ENCODE measurements at places on chromosomes 6 and 20. TPM values are rescaled to one million over a fixed set of nuclear protein-coding genes. Genes with fewer than 3 reads are reported as not detected.

ZNF334 gene
- polyA plus RNA-seq, result 0.10 TPM

CLDN20 gene
- not detected for polyA plus RNA-seq

ADGRF5 gene
- 23.3 TPM for polyA plus RNA-seq

NOX3 gene
- not detected for polyA plus RNA-seq

FOXF2 gene
- polyA plus RNA-seq, result 0.17 TPM

EIF2S2 gene
- 95.8 TPM for polyA plus RNA-seq

PRDM1 gene
- 0.72 TPM for polyA plus RNA-seq

SAMD5 gene
- 0.08 TPM for polyA plus RNA-seq

PLCB4 gene
- 0.90 TPM for polyA plus RNA-seq

FHL5 gene
- polyA plus RNA-seq, result 2.4 TPM

DDO gene
- polyA plus RNA-seq, result 4.8 TPM

SAMD10 gene
- 0.44 TPM for polyA plus RNA-seq

- H3K36me3 ChIP-seq, result peaks cover 4% of the 10 kb centered on the region
- no peak for DNase-seq
- H3K27me3 ChIP-seq, result no peaks in the 10 kb centered on the region
- no peak overlapping the region for H3K4me3 ChIP-seq
- no peak overlapping the region for H3K27ac ChIP-seq
Measured at GRCh38 chr20:41074441-41074840, 45.8 kb downstream of the TOP1 start.

- H3K4me1 ChIP-seq, result peaks cover 41% of the 10 kb centered on the region
- no peak for DNase-seq
- peak overlapping the region; percentile 100 for H3K27ac ChIP-seq
- peak overlapping the region; percentile 74 for H3K4me3 ChIP-seq
- no peaks in the 10 kb centered on the region for H3K27me3 ChIP-seq
- H3K36me3 ChIP-seq, result peaks cover 53% of the 10 kb centered on the region
Measured at GRCh38 chr20:50930976-50931305, 296 bp downstream of the ADNP start.

GRCh38 chr20:31718952-31719643 is 3.6 kb downstream of the BCL2L1 start:
- H3K4me3 ChIP-seq, result peak overlapping the region; percentile 85

- no peak overlapping the region for H3K27ac ChIP-seq
- H3K4me3 ChIP-seq, result no peak overlapping the region
- no peaks in the 10 kb centered on the region for H3K36me3 ChIP-seq
- no peaks in the 10 kb centered on the region for H3K4me1 ChIP-seq
- no peak for DNase-seq
Measured at GRCh38 chr20:46438156-46438750, 31.8 kb upstream of the ELMO2 start.

GRCh38 chr6:74115674-74116073 is 419.7 kb downstream of the CD109 start:
- no peaks in the 10 kb centered on the region for H3K36me3 ChIP-seq
- H3K27ac ChIP-seq, result no peak overlapping the region
- no peak for DNase-seq
- H3K27me3 ChIP-seq, result no peaks in the 10 kb centered on the region

DNA sequence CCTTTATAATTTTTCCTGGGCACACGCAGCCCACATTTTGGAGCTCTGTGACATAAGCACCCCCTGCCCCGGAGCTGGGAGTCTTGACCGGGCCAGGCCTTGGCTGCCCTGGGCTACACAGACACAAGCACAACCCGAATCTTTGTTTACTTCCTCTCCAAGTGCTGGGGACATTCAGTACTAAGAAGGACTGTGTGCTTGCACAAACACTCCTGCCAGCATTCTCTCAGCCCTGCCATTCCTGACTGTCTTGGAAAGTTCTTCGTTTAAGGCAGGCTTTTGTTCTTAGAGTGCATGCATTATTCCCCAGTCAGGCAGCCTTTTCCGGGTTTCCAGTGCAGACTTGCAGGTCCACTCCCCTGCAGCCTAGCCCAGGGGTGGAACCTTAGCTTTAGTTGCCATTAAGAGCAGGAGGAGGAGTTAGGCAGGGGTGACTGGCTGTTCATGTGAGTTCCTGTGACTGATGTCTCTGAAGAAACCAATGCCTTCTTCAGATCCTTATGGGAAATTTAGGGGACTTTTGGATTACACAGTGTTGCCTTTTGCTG is 28.6 kb downstream of the FOXO3 start:
- peak overlapping the region; percentile 23 for H3K4me3 ChIP-seq
- no peaks in the 10 kb centered on the region for H3K27me3 ChIP-seq
- H3K36me3 ChIP-seq, result no peaks in the 10 kb centered on the region
- peaks cover 97% of the 10 kb centered on the region for H3K4me1 ChIP-seq
- peak overlapping the region; percentile 82 for H3K27ac ChIP-seq

DNA sequence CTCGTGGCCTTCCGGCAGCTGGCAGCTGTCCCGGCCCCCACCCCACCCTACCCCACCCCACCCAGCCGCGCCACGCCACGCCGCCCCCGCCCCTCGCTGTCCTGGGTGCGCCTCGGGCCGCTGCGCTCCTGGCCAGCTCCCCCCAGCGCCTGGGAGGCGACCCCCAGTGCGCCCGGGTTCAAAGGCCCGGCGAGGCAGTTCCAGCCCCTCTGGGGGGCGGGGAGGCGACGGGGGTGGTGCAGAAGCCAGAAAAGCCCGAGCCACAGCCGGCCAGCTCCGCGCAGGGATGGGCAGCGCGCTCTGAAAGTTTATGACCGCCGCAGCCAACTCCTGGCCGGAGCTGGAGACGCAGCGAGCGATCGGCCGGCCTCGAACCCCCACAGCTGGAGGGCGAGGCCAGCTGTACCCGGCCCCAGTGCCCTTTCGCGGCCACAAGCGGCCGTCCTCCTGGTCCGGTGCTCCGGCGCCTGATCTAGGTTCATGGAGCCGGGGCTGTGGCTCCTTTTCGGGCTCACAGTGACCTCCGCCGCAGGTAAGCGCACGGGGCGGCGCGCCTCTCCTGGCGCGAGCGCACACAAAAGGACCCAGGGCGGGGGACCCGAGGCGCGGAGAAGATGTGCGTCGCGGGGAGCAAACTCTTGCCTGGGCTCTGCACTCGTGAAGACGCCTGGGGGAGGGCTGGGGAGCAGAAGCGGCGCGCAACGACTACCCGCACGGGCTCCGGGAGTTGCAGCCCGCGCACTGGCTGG is at the start of gene EDN3:
Gene EDN3, plus strand, starts transcription at position 279 of the 749 bp plus-strand sequence. Its CDS starts 202 bp downstream, at position 481.
- H3K36me3 ChIP-seq, result no peaks in the 10 kb centered on the region
- no peak for DNase-seq
- H3K27ac ChIP-seq, result no peak within 1 kb of the TSS
- H3K27me3 ChIP-seq, result peaks cover 56% of the 10 kb centered on the region
- no peak within 1 kb of the TSS for H3K4me3 ChIP-seq

DNA sequence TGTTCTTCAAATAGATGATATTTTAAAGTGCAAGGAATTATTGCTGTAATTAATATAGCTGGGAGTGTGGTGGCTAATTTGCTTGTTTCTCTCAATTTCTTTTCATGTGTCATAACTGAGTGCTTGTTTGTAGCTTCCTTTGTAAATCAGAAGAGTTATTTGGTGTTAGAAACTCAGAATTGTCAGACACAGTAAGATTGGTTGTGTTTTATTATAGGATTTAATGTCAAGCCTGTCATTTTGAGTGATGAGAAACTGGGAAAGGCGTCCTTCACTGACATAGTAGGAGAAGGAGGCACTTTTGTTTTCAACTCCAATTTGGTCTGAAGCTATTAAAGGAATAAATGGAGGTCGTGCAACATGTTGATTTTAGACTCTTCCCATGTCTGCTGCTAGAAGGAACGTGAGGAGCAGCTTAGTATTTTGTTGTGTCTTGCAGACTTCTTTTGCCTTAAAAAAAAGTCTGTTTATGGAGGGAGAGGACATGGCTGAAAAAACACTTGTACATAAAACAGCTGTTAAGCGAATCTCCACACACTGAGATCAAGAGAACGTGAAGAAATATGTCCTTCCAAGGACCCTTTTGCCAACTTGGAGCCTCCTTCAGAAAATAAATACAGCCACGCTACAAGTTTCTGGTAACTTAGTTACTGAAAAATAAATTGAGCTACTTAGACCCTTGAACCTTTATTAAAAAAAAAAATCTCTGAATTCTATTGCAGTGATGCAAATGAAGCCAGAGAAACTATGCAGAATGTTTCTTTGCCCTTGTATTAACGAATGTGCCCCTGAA is 59.5 kb downstream of the BMP6 start:
- no peaks in the 10 kb centered on the region for H3K4me1 ChIP-seq
- peaks cover 9% of the 10 kb centered on the region for H3K27me3 ChIP-seq
- no peak overlapping the region for H3K27ac ChIP-seq
- no peak for DNase-seq
- H3K4me3 ChIP-seq, result no peak overlapping the region
- H3K36me3 ChIP-seq, result no peaks in the 10 kb centered on the region

DNA sequence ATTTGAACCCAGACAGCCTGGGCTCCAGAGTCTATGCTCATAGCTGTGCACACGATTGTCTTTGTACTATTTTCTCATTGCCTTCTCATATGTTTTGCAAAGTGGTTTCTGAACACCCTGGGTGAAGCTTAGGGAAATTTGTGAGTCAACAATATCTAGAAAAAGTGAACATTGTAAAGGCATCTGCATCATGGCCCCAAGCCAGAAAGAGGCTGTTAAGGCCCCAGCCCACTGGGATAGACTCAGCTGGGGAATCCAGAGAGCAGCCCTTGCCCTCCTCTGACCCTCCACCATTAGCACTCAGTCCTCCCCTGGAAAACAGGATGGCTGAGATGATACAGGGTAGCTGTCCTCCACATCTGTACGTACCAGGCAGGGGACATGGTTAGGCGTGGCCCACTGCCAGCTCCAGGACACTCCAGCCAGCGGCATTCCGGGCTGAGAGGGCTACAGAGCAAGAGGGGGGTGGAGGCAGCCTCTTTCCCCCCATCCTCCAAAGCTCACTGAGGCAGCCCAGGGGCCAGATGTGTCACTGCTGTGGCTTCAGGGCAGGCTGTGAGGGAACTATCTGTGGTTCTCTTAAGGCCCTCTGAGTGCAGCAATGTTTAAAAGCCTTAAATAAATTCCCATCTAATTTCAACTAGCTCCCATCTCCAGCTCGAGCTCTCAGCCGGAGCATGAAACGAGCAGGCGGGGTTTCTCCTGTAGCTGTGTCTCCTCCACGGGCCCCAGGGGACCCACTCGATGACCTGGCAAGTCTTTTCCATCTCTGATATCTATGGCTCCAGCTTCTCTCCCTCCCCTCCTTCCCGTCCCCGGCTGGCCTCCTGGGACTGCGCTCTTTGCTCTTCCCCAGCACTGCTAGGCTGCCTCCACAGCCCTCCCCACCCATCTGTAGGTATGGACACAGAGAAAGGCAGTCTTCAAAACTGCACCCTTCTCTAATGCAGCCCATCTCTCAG is 209.4 kb upstream of the LRFN2 start:
- H3K4me3 ChIP-seq, result no peak overlapping the region
- no peak overlapping the region for H3K27ac ChIP-seq
- no peaks in the 10 kb centered on the region for H3K27me3 ChIP-seq
- no peak for DNase-seq
- peaks cover 14% of the 10 kb centered on the region for H3K4me1 ChIP-seq

GRCh38 chr6:25253351-25253750 is 25.8 kb upstream of the CARMIL1 start:
- no peak overlapping the region for H3K27ac ChIP-seq
- H3K27me3 ChIP-seq, result no peaks in the 10 kb centered on the region
- H3K4me3 ChIP-seq, result no peak overlapping the region
- no peaks in the 10 kb centered on the region for H3K36me3 ChIP-seq
- no peak for DNase-seq
- H3K4me1 ChIP-seq, result no peaks in the 10 kb centered on the region

DNA sequence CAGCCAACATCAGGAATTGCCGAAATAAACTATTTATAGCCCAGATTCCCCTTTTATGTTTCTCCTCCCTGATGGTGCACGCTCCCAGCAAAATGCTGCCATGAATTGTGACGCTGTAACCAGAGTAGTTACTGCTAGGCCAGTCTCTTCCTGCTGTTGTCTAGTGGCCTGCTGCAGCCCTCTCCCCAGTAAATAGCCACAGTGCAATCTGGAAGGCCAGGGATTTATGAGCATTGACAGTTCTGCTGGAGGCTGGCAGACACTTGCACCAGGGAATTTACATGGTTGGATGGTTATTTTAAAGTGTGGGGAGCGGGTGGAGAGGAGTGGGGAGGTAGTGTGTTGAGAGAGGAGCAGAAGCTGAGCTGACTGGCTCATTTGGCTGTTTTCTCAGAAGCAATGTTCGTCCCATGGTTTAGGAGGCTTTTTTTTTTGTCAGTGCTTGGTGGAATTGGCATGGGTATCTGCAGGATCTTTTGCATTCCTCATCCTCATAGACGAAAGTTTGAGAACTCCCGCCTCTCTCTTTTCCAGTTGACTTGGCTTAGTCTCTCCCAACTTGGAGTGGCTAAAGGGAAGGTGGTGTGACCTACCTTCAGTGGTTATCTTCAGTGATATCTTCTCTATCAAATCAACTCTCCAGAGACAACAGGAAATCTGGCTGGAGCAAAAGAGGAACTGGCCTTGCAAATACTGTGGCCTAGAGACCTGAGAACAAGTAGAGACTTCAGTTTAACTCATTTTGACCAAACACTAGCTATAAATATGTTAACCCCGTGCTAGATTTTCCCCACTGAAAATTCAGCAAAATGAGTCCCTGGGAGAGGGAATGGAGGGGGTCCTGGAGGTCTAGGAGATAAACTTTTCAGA is 99.3 kb upstream of the VSTM2L start:
- peaks cover 52% of the 10 kb centered on the region for H3K36me3 ChIP-seq
- H3K4me3 ChIP-seq, result no peak overlapping the region
- DNase-seq, result no peak

DNA sequence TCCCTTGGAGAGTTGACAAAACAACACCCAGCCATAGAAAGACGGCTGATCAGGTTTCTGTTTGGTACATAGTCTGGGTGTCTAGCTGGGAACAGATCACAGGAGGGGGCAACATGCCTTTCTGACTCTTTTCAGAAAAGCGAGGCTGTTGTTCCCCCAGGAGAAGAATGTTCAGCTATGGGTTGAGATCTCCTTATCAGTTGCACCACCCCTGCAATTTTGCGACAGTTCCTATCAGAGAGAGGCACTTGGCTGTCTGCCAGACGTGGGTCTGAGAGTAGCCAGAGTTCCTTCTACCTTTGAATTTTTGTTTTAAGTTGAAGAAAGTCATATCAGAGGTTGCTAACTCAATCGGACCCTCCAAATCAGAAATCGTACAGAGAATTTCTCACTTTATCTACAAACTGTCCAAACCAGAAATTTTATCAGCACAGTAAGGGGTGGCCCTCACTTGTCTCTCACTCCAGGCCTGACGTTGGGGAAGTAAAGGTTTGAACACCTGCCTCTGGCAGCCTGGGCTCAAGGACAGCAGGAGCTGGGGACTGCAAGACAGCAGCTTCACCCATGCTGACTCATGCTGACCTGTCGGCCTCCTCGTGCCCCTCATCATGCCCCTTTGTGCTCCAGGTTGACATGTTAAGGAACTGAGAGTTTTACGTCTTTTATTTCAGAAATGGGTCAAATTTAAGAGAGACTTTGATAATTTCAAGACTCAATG is 42.3 kb downstream of the TMC2 start:
- no peaks in the 10 kb centered on the region for H3K36me3 ChIP-seq
- H3K4me3 ChIP-seq, result no peak overlapping the region
- no peak overlapping the region for H3K27ac ChIP-seq
- DNase-seq, result no peak

- H3K36me3 ChIP-seq, result no peaks in the 10 kb centered on the region
- H3K27ac ChIP-seq, result no peak overlapping the region
- H3K4me1 ChIP-seq, result no peaks in the 10 kb centered on the region
Measured at GRCh38 chr20:24731312-24731711, 217.8 kb upstream of the CST7 start.

GRCh38 chr6:83057705-83058321 is 7.8 kb downstream of the UBE3D start:
- H3K27ac ChIP-seq, result no peak overlapping the region
- no peaks in the 10 kb centered on the region for H3K27me3 ChIP-seq
- H3K4me3 ChIP-seq, result no peak overlapping the region

- no peak within 1 kb of the TSS for H3K27ac ChIP-seq
- DNase-seq, result no peak
- peak within 1 kb of the TSS; percentile 68 for H3K4me3 ChIP-seq
- H3K27me3 ChIP-seq, result peaks cover 40% of the 10 kb centered on the region
- no peaks in the 10 kb centered on the region for H3K36me3 ChIP-seq
Measured at GRCh38 chr6:35213824-35214756, at the start of gene SCUBE3. Gene SCUBE3, plus strand, starts transcription at chr6:35213956. Its CDS starts 463 bp downstream, at chr6:35214419.

Data from psoas muscle (tissue), 8 donors.